Urothelium cell line (cell line): ENCODE measurements at places on chromosomes 1 and 21.

GRCh38 chr1:67314696-67315095 lies 7.0 kb downstream of the IL12RB2 start:
- no peak for DNase-seq

DNA sequence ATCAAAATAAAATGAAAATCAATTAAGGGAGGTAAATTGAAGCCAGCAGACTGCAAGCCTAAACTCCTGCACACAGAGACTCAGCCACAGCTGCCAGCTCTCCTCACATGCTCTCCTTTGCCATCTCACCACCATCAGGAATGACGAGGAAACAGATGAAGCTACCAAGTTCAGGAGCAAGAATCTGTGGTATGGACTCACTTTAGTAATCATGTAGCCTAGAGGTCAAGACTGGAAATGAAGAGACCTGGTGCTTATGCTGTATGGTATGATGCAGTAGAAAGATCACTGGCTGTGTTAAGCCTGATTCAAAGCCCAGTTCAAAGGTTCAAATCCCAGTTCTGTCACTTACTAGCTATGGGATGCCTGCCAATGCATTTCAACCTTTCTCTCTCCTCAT lies 78.9 kb upstream of the CAMK1G start:
- DNase-seq, result no peak

- no peak for DNase-seq
These were observed 790 bp downstream of the TESK2 start for GRCh38 chr1:45490121-45490625.

DNA sequence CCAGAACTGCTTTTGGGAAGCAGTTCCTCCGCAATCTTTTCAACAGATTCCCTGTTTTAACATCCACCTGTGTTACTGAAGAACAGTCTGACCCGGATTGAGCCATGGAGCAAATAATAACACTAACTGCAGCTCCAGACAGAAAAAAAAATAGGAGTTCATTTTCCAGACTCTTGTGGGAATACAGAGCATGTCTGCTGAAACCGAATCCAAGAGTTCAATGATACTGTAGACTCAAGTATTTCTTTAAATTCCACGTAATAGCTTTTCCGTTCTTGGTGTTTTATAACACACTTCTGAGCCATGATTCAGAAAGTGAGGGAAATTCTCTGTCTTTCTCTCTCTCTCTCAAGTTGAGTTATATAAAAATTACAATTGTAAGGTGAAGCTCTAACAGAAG lies 60.6 kb downstream of the DDAH1 start:
- DNase-seq, result no peak

DNA sequence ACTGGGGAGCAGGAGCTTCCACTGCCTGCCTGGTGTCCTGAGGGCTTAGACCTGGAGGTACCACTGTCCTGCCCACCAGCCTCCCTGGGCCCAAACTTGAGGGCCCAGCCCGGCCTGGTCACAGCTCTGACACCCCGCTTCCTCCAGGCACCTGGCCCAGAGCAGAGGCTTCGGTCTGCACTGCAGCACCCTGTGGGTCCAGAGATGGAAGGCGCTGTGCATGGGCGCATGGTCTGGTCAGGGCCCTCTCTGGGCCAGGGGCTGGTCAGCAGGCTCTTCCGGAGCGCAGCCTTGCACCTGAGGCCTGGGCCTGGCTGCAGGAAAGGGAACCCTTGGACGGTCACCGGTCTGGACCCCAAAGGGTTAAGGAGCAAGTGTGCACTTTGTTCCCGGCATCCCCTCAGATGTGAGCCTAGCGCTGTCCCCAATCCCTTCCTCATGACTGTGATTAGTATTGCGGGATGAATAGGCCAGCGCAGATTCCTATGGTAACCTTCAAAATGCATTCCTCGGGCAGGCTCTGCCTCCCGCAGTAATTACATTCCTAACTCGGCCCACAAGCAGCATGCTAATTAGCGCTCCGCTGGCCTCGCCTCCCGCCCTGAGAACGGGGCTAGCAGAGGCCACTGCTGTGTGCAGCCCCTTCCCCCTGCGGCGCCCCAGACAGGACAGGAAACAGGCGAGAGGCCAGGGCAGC lies 36.3 kb downstream of the PRDM16 start:
- DNase-seq, result no peak

GRCh38 chr21:33377221-33377920 lies 25.8 kb upstream of the IFNGR2 start:
- no peak for DNase-seq

DNA sequence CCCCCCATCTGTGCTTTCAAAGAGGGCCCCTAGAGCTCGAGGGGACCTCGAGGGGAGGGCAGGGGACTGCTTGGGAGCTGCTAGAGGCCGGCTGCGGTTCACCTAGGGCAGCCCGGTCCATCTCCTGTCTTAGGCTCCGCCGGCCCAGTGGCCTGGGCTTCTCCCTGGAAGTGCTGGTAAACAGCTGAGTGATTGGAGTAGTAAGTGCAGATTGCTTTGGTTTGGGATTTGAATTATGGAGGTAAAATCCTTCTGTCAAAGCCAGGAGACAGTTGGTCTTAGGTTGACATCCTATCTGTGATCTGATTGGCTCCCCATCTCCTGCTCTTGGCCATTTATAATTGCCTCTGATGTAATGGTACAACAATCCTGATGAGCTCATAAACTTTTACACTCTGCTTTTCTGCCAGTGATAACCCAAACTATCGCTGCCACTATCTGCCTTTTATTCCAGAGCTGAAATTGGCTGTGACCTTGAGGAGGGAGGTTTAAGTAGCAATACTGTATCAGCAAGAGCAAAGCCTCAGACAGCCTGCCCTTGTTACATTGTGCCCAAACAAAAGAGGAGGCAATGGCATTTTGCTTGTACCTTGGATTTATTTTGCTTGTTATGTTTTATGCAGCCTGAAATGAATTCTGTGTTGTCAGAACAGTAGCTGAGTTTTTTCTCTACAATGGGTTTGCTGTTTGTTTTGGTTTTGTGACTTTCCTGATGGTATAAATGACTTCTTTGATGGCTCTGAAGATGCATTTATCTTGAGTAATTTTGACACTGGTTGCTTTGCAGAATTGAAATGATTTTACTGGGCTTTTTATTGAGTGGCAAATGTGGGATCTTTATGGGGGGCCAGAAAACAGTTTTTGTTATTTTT lies 2.4 kb downstream of the ARID1A start:
- peak; percentile 84 for DNase-seq

DNA sequence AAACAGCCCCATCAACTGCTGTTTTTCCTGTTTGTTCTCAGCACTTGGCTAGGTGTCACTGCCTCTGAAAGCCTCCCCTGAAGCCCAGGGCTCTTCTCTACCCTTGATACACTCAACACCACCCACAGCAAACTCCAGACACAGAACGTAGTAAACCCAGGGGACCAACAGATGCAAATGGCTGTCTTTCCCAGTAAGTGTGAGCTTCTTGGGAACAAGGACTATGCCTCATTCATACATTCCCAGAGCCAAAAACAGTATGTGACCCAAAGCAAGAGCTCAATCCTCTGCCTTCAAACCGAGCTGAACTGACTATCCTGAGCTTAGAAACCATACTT lies 4.4 kb downstream of the LBR start:
- DNase-seq, result no peak

- no peak for DNase-seq
These were observed 445.5 kb downstream of the PTPRC start for GRCh38 chr1:199084293-199084692.

GRCh38 chr1:225467193-225468020 lies 39.6 kb upstream of the LBR start:
- no peak for DNase-seq

- DNase-seq, result no peak
These were observed 338.1 kb downstream of the TGFB2 start for GRCh38 chr1:218683242-218683641.

DNA sequence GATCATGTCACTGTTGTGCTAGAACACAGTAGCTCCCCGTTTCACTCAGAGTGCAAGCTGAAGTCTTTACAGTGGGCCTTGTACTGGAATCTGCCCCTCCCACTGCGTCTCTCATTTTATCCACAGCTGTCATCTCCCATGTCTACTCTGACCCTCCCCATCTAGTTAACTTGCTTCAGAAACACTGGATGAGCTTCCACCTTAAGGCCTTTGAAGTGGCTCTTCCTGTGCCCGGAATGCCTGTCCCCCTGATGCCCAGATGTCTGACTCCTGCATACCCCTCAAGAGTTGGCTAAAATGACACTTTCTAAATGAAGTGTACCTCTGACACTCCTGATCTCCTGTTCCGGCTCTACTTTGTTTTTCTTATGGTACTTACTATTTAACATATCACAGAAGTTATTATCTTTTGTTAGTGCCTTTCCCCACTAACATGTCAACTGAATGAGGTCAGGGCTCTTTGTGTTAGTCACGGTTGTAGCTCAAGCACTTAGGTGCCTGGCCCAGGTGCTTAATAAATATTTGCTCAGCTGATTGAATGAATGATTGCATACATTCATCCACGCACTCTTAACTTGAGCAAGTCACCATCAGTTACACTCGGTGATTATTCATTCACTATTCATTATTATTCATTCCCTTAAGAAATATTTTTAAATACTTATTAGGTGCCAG lies 13.3 kb downstream of the ARV1 start:
- DNase-seq, result no peak

DNA sequence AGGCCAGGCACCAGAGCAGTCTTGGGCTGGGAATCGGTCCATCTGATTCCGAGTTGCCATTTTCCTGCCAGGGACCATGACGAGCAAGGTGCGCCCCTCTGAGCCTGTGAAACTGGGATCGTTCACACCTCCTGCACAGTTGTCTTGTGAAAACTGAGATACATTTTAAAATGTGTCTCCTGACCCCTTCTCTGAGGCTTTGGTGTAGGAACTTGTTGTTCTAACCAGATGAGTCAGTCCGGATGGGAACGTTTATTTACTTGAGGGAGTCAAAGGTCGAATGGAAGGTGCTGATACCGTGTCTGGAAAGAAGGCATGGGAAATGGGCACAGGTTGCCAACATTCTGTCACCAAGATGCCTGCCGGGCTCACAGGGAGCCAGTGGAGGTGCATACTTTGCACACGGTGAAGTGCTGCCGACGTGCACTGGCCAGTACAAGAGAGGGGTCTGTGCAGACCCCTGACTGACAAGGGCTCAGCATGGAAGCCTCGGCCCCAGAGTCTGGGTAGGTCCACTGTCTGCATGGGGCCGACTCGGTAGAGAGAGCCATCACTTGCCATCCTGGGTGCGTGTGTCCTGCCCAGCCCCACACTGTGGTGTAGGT lies 7.4 kb upstream of the KCNN3 start:
- DNase-seq, result no peak

GRCh38 chr1:150762552-150762951 lies 3.0 kb downstream of the CTSS start:
- DNase-seq, result no peak

- DNase-seq, result no peak
These were observed 112.3 kb downstream of the HLX start for GRCh38 chr1:220991506-220991905.

DNA sequence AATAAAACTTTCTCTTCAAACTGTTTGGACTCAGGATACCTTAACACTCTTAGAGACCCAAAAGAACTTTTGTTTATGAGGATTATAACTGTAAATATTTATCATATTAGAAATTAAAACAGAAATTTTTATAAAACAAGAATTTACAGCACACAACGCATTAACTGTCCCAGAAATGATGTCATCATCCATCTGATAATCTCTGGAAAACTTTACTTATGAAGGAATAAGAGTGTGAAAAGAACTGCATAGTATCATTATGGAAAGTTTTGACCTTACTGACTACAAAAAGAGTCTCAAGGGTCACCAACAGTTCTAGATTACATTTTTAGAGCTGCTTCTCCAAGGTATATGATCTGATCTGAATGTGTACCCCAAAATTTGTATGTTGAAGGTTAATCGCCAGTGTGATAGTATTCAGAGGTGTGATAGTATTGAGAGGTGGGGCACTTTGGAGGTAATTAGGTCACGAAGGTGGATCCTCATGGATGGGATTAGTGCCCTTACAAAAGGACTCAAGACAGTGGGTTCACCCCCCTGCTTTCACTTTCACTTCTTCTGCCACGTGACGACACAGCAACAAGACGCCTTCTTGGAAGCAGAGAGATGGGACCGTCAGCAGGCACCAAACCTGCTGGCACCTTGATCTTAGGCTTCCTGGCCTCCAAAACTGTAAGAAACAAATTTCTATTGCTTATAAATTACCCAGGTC lies 95.7 kb upstream of the NR5A2 start:
- DNase-seq, result no peak

DNA sequence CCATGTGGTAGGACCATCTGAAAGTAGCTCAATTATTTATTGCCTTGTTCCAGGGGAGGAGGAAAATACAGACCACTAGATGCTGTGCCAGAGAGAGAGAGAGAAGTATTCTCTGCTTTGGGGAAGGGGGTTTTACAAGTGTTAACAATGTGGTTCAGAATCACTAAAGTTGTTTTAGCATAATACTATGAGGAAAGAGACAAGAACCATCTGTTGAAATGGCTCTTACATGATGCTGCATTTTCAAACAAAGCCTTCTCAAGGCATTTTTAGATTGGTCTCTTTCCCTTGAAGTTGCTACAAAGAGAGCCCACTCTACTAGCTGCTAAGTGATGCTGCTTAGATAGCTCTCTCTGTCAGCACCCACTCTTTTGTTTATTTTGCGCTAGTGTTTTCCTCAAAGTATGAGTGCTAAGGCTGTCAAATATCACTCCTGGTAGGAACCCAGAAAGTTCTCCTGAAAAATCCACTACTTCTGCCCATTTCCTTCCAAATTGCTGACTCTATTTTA lies 255.1 kb downstream of the NFIA start:
- DNase-seq, result no peak

DNA sequence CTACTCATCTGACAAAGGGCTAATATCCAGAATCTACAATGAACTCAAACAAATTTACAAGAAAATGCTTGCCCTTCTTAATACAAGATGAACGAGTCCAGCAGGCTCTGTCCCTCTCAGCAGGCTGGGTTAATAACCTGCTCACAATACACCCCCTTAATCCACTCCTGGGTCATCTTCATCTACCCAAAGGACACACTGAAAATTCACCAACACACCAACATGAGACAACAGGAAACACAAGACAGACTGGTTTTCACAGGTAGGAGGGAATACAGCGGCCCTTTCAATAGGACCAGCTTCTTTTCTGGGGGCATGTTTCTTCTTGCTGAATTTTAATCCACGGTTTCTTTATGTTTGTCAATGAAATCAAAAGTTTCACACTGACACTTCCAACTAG lies 44.6 kb downstream of the SUSD4 start:
- no peak for DNase-seq

GRCh38 chr1:234498448-234499118 lies 19.6 kb upstream of the TARBP1 start:
- no peak for DNase-seq

GRCh38 chr21:33368124-33368523 lies 35.1 kb upstream of the IFNGR2 start:
- no peak for DNase-seq

DNA sequence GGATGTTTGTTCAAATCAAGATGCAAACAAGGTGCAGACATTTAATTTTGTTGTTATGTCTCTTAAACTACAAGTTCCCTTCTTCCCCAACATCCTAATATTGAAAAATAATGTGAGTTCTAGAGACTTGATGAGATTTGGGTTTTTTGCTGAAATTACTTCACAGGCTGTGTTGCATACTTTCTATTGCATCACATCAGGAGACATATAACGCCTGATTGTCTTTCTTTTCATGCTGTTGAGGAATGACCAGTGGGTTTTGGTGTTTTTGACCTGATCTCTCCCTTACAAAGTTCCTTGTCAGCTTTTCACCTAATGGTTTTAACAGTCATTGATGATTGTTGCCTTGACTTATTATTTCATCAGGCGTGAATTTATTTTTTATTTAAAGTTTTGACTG lies 83.4 kb downstream of the UROD start:
- DNase-seq, result no peak

- no peak for DNase-seq
These were observed 119.2 kb downstream of the TM2D1 start for GRCh38 chr1:61605607-61606321.

GRCh38 chr1:229596925-229597699 lies 28.8 kb downstream of the TAF5L start:
- no peak for DNase-seq
